Inflammatory macrophage treated with lipopolysaccharide for 4 hours (primary cell): ENCODE measurements at places on chromosomes 3 and 15.

DNA sequence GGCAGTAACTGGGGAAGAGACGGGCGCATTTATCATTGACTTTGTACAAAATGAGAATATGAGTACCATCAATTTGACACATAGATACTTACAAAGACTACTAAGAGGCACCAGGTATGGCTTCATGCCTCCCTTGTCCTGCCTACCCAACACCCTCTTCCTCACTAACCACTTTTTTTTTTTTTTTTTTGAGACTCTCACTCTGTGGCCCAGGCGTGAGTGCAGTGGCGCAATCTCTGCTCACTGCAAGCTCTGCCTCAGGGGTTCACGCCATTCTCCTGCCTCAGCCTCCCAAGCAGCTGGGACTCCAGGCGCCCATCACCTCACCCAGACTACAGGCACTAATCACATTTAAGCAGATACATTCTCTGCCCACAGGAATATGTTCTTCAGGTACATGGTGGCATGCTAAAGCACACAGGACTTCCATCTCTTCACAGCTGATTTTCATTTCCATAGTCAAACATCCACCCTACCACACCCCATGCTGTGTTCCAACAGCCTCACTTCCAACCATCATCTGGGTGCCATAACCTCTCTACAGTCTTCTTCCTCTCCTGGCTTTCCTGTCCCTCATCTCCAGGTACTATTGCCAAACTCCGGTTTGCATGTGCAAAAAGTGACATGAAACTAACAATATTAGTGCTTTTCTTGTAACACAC, 41.7 kb downstream of the RAB27A start:
- no peak for DNase-seq

GRCh38 chr3:98612587-98612986, 19.2 kb upstream of the CPOX start:
- DNase-seq = no peak

- DNase-seq = no peak
Observed at GRCh38 chr3:185763347-185764005, 61.4 kb downstream of the IGF2BP2 start.

GRCh38 chr15:68106656-68107055, 52.5 kb downstream of the PIAS1 start:
- DNase-seq = no peak

GRCh38 chr3:45131201-45131600, 15.0 kb downstream of the CDCP1 start:
- no peak for DNase-seq

GRCh38 chr3:127822041-127822681, at the start of gene MGLL:
Gene MGLL, minus strand, starts transcription at chr3:127822515. Its CDS starts 197 bp downstream, at chr3:127822318.
- peak; percentile 29 for DNase-seq

DNA sequence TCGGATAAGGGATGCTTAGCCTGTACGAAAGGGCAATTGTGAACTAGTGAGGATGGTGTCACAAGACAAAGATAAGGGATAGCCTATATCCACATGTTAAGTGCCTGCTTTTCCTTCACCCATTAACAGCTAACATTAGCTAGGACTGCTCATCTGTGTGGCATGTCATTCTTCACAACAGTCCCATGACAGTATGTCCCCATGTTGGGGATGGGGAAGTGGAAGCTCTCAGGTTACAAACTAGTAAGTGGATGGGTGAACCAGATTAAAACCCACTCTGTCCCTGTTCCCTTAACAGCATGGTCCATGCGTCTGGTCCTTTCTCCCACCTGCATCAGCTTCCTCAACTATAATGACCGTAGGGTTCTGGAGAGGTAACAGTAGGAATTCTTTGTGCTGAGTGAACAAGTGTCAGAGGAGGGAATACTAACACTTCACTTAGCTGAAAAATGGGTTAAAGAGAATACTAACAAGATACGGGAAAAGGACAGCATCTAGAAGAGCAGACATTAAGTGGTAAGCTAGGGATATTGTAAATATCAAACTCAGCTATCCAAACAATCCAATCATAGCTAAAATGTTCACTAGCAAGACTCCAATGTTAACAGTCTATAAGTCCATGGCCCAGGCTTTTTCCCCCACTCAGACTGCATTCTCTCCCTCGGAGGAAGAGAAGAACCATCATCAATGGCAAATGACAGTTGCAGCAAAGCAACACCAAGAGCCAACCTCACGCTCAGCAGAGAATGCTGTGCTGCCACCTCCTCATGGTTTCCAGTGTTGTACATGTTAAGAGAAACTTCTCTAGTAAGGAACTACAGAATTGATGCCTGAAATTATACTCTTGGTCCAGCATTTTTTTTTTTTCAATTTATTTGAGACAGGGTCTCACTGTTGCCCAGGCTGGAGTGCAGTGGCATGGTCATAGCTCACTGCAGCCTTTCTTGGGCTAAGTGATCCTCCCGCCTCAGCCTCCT, 5.0 kb downstream of the RPLP1 start:
- no peak for DNase-seq

DNA sequence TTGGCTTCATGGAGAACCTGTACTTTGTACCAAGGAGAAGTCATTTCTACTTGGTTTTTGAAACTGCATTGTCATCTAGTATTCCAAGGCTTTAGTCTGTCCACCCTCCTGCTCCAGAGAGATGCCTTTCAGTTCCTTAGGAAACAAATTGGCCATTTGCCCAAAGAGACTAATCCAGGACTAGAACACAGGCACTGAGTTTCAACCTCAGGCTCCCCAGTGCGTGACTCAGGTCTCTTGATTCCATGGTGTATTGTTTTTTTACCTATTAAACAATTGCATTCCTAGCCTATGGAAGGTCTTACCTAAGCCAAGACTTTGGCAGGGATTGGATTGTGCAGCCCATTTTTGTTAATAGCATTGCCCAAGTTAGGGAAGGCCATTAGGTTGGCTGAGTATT, 214.8 kb upstream of the CTDSPL start:
- no peak for DNase-seq
